ENCODE measurements at places on chromosomes 5 and 9.

DNA sequence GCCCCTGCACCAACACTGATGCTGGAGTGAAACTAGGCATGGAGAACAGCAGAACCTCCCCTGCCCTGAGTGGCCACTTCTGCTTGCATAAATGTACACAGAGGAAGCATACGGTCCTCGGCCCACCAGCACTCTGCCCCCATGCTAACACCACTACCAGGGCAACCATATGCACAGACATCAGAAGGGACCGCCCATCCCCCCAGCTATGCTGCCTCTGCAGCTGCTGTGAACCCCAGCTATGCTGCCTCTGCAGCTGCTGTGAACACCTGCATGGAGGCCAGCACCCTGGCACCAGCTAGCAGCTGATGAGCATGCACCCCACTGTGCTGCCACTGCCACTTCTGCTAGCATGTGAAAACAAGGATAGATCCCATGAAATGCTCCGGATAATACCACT lies 250.3 kb downstream of the TUSC1 start:
- no peak for DNase-seq

GRCh38 chr5:149852641-149853330 lies 91.8 kb downstream of the PDE6A start:
- DNase-seq = no peak

DNA sequence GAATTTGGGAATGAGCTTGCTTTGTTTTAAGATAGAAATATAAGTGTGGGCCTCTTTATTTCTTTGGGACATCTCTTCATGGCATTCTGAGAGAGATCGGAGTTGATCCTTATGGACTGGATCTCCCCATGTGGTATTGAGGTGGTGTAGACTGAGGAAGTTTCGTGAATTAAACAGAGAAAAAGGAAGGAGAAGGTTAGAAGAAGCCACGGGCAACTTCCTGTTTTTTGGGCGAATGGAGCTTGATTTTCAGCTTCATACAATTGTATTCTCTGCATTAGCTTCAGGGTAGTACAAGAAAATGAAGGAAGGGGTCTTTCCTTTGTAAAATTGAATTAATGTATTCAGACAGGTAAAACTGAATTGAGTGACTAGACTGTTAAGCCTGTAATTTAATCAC lies 70.5 kb upstream of the HMHB1 start:
- DNase-seq = no peak

DNA sequence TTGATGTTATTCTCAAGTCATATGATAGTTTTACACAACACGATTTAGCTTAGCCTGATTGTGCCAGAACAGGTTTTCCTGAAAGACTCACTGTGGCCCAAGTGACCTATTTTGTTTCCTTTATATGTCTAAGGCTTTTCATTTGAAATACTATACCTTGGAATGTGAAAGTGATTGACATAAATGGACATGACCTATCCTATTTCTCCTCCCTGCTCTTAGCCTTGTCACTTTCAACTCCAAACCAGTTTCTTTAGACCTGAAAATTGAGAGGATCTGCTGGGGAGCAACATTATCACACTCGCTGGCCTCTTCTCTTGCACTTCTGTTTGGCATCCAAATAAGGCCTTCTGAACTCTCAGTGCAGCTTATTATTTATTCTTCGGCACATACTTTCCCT lies 496.8 kb downstream of the MAT2B start:
- DNase-seq = no peak

DNA sequence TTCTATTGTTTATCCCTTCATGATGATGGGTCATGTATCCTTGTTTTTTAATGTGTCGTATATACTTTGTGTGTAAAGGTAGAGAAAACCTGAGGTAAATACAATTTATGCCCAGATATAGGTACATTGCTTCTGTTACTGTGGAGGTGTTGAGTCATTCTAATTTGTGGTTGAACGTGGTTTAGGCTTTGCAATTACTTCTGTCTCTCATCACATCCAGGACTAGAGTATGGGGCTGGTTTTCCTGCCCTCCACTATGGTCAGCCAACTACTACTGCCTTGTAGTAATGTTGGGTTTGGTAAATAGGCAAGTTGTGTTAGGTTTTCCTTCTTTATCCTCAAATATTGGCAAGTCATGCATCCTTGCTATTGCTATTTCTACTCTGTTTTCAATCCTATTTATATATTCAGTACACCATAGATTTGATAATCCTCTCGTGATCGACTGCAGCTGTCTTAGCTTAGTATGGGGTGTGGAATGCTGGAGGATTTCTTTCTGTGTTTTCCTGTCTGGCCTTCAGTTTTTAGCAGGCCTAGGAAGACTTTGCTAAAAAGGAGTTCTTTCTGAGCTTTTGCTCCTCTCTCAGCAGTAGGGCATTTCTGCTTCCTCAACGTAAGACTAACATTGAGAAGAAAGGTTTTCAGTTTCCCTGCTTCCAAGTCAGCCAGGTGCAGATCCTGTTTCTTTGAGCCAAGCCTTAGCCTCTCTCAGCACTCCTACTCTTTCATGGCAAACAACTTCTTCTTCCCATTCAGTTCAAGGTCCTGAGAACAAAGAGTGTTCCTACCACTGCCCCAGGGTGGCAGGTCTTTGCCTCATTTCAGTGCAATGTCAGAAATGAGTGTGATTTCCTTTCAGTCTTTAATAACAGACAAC lies 844.4 kb upstream of the CDH18 start:
- DNase-seq = no peak

DNA sequence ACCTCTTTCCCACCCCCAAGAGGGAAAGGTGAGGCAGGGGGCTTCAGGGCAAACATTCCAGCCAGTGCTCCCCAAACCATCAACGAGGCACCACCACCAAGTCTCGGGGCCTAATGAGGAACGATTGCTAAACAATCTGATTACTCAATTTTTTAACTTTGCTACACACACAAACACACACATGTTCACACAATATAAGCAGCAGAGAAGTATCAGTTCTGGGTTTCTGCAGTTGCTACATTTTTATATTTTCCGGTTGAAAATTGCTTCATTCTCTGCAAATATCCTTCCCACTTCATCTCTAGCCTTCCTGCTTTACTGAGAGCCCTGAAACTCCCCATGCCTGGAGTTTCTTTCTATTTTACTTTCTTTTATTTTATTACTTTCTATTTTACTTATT lies 60.2 kb downstream of the FEM1C start:
- DNase-seq = no peak

- no peak for DNase-seq
Measured at GRCh38 chr5:102809033-102809432, 53.9 kb downstream of the PAM start.
